PC-9 (cell line): ENCODE measurements at places on chromosomes 2 and 18. TPM values are rescaled to one million over a fixed set of nuclear protein-coding genes. Genes with fewer than 3 reads are reported as not detected.
A peak's percentile ranks its signal among the peaks of the same experiment; 100 is the strongest.

- peak; percentile 82 for DNase-seq
These were observed 41.8 kb upstream of the ATG16L1 start for GRCh38 chr2:233209533-233210171.

DNA sequence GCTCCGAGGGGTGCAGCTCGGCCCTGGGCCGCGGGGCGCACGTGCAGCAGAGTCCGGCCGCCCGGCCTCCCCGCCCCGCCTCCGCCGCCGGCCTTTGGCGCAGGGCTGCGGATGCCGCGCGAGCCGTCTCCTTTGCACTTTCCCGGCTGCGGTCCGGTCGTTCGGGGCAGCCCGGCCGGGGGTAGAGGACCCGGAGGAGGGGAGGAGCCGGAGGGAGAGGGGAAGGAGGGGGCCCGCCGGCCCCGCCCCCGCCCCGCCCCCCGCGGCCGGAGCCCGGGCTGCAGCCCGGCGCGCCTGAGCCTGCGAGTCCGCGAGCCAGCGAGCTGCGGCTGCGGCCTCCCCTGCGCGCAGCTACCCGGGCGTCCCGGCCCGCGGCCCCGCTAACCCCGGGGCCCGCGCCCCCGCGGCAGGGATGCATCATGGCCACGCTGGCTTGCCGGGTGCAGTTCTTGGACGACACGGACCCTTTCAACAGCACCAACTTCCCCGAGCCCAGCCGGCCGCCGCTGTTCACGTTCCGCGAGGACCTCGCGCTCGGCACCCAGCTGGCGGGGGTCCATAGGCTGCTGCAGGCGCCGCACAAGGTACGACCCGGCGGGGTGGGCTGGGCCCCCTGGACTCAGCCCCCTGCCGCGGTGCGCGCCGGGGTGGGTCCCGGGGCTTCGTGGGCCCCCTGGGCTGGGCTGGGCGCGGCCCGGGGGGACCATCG lies at the start of gene FHOD3:
Gene FHOD3, plus strand, starts transcription at position 297 of the 709 bp plus-strand sequence. Its CDS starts 123 bp downstream, at position 420.
- peak; percentile 33 for DNase-seq

DNA sequence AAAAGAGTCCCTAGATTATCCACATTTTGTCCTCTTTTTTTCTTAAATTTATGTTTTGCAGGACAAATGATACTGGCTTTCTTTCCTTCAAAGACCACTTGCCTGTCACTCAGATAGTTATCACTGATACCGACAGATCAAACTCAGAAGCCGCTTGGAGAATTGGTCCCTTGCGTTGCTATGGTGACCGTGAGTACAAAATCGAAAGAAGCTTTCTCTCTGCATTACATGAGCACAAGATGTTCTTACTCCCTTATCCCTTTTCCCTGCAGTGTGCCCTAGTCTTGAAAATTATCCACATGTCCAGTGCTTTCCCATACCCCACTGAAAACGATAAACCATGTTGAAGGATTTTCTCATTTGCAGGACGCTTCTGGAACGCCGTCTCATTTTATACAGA lies 738.5 kb downstream of the CNTNAP5 start:
- no peak for DNase-seq

Gene ACMSD
- total RNA-seq: not detected in 2 replicates

Gene PLCL1
- total RNA-seq: not detected in 2 replicates

Gene CCDC102B
- 1.9 and 2.3 TPM in 2 replicates for total RNA-seq

- peak; percentile 84 for DNase-seq
These were observed 845 bp upstream of the CDC42EP3 start for GRCh38 chr2:37672104-37672869.

DNA sequence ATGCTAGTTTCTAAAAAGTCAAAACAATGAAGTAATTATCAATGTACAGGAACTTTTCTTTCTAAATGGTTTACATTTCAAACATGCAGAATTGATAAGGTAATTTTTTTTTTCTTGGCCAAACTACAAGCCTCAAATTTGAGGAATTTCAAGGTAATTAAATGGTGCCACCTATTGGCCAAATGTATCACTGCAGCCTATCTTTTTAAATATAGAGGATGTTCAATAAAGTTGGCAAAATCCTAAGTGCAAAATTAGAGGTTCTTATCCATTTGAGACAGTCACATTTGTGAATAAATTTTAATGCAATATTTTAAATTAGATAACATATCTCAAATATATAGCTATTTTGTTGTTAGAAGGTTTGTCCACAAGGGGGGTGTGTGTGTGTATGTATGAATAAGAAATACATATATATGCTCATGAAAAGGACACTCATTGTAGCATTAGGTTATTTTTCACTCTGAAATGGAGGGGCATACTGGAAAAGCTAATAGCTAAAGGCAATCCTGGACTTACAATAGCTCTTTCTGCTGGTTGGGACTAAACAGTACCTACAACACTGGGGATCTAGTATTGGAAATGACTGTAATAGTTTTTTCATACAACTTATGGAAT lies 26.2 kb downstream of the MMADHC start:
- DNase-seq: no peak

Gene COLEC11
- 2.4 and 4.6 TPM in 2 replicates for total RNA-seq

- peak; percentile 53 for DNase-seq
These were observed 209.7 kb downstream of the WDPCP start for GRCh38 chr2:63378589-63378988.

Gene ST8SIA5
- total RNA-seq: not detected in 2 replicates

Gene FOXI3
- not detected in 2 replicates for total RNA-seq

Gene CAPN14
- 0.35 TPM in 2 replicates for total RNA-seq

- no peak for DNase-seq
These were observed 40.1 kb downstream of the SCG2 start for GRCh38 chr2:223562078-223562477.

GRCh38 chr2:7972670-7973069 lies 709.2 kb upstream of the ID2 start:
- no peak for DNase-seq

- DNase-seq: peak; percentile 92
These were observed at the start of the genes HYCC2 and NDUFB3 for GRCh38 chr2:201071479-201072200. HYCC2 (minus strand) TSS chr2:201071671; CDS start chr2:201024009, 47,662 bp downstream. NDUFB3 (plus strand) TSS chr2:201072001; CDS start chr2:201078883, 6,882 bp downstream.

- no peak for DNase-seq
These were observed 35.0 kb downstream of the RPL37A start for GRCh38 chr2:216533609-216534008.

Gene SPRED2
- 33.5 and 33.6 TPM in 2 replicates for total RNA-seq

Gene UGT1A5
- total RNA-seq: 71.3 and 91.2 TPM in 2 replicates

DNA sequence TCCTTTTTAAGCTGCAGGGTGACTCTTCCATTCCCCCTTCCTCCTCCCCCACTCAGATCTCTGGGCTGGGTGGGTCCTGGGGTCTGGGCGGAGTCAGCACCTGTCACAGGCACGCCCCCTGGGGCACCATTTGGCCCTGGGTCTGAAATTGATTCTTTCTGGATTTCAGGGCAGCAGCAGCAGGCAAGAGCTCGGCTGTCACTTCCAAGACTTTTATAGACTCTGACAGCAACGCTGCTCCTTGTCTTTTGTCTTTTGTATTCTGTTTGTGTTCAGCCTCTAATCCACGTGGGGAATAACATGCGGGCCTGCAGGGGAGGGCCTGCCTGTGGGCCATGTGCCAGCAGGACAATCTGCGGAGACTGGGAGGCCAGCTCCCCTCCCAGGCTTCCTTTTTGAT lies 3.9 kb downstream of the BOD1L2 start:
- no peak for DNase-seq

DNA sequence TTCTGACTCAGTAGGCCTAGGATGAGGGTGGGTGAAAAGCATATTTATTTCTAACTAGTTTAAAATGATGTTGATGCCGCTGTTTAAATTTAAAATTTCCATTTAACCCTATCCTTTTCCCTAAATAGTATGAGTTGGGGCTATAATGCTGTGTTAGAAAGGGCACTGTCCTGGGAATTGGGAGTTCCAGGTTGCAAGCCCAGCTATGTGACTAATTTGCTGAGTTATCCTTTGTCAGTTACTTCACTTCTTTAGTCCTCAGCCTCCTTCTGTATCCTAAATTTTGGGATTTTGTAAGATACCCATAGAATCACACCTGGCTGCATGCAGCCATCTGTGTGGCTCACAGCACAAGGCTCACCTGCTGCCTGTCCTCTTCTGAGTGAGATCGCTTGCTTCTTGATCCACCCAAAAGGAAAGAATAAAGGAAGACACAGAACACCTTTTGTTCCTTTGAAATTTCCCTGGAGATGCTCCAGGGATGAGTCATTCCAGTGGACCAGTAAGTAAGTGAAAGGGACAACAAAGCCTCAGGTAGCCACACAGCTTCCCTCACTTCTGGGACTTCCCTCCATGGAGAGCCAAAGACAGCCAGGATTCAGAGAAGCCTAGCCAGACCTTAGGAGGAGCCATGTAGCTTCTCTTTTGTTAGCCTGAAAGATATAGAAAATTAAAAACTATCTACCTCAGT lies 97.2 kb downstream of the DTNA start:
- DNase-seq: peak; percentile 39

DNA sequence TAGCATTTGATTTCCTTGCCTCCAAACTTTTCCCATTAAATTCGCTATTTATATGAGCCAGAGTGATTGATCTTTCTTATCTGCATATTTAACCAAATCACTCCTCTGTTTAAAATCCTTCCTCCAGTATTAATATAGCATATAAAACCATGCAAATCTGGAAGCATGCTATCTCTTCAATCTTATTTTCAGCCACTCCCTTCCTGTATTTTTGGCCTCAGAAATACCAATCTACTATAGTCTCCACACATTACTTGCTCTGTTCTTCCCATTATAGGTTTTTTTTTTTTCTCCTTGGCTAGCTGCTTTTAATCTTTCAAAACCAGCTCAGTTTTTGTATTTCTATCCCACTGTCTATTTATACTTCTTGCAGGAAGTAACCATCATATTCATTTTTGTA lies 19.1 kb downstream of the MAP2 start:
- DNase-seq: no peak

DNA sequence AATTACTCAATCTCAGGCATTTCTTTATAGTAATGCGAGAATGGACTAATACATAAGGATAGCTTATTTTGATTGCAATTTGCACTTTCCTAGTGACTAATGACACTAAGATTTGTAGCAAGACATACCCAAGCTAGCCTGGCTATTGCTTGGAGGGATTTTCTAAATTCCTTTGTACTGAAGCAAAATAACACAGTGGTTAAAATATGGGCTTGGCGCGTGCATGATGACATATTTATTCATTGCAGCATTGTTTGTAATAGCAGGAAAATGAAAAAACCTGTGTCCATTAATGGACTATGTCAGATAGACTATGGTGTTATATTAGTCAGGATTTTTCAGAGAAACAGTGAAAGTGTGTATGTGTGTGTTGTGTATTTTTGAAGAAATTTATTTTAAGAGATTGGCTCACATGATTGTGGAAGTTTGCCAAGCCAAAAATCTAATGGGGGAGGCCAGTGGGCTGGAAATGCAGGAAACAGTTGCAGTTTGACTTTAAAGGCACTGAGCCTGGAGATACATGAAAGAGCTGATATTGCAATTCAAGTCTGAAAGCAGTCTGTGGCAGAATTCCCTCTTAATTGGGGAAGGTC lies 16.7 kb upstream of the LAPTM4A start:
- no peak for DNase-seq

DNA sequence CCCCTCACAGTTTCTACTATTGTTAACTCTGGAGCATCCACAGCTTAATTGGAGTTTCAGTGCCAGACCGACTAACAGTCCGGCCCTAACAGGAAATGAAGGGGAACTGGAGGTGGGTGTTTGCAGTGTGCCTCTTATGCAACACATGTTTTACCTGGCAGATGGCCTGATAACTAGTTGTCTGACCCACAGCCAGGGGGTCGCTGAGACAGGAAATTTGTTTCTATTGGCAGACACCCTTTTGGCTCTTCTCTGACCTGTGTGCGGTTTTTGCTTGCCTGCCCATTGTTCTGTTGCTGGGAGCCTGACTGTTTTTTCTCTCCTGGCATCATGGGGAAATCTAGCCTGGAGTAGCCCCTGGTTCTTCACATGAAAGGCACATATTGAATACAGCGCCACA lies 1329.8 kb downstream of the DSC3 start:
- DNase-seq: no peak

DNA sequence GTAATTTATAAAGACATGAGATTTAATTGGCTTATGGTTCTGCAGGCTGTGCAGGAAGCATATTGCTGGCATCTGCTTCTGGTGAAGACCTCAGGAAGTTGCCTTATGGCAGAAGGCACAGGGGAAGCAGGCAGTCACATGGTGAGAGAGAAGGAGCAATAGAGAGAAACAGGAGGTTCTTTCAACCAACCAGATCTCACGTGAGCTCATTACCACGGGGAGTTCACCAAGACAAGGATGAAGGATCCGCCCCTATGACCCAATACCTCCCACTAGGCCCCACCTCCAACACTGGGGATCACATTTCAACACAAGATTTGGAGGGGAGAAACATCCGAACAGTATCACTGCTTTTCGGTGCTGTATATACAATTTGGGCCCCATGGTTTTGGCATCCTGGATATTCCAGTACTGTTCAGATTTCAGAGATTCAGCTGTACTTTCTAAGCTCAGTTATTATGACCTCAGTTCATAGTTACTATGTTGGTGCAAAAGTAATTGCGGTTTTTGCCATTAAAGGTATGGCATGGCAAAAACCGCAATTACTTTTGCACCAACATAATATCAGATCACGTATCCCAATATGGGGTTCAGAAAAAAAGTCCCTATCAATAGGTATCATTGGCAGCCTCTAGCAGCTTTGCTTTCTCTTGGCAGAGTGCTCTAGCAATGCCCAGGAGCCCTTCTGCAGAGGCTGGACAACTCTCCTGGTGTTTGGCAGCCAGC lies 189.6 kb upstream of the SIX3 start:
- no peak for DNase-seq

DNA sequence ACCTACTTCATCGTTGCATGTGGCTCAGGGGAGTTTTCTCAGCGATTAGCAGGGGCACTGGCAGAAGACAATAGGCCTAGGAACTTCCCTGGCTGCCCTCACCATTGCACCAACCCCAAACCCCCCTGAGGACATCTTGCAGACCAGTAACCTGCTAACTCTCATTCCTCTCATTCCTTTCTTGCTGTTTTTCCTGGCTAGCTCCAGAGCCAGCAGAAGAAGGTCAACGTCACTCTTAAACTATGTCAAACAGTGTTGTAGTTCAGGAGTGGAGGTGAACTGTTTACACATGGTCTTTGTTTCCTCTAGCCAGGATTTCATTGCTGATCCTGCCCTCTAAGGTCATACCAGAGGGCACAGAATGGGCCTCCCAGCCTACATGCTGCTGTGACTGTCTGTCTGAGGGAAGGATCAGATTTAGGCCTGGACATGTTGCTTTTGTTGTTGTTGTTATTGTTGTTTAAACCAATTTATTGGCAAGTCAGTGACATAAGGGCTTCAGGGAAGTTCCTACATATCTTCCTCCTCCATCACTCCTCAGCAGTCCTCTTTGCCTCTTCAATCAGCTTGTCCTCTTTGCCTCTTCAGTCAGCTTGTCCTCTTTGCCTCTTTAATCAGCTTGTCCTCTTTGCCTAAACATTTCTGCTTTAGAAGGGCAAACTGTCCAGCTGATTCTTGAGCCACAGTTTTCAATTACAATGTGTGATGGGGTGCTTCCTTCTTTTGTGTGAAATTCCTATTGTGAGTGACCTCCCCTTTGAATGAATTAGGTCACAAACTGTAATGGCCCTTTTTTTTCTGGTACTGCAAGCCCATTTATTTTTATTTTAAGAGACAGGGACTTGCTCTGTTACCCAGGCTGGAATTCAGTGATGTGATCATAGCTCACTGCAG lies 471.9 kb upstream of the TNP1 start:
- DNase-seq: peak; percentile 88

- peak; percentile 11 for DNase-seq
These were observed 148.5 kb upstream of the GYPC start for GRCh38 chr2:126507425-126507911.

- no peak for DNase-seq
These were observed 37.3 kb upstream of the DNAH7 start for GRCh38 chr2:196105951-196106350.

GRCh38 chr2:126832014-126832413 lies 66.7 kb upstream of the TEX51 start:
- no peak for DNase-seq
